ENCODE measurements at places on chromosomes 7 and 10.
A peak's percentile ranks its signal among the peaks of the same experiment; 100 is the strongest.

DNA sequence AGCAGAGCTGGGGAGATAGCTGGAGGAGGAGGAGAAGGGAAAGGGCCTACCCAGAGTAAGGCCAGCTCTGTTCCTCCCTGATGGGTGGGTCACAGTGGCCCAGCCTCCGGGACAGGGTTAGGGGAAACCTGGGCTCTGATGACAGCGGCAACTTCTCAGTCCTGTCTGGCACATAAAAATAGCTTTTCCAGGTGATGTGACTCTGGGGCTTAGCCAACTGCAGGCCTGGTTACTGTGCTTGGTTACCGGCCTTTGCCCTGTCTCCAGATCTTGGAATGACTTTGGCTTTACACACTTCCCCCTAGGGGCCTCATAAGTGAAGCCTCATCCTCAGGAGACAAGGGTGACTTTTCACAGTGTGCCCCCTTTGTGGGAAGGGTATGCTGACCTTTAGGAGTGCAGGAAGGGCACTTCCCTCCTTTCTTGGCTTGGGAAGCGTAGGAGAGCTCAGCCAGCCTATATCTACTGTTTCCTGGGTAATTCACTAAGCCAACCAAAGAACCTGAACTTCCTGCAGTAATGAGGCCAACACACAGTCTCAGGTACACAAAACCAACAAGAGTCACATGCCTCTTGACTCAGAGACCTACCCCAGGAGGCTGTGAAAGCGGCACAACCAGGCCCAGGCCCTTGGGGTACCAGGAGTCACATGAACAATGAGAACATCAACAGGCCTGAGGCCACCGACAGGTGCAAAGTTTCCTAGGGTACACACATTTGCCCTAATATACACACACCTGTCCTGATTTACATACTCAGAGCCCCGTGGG, 11.7 kb upstream of the HILPDA start:
- no peak for DNase-seq

DNA sequence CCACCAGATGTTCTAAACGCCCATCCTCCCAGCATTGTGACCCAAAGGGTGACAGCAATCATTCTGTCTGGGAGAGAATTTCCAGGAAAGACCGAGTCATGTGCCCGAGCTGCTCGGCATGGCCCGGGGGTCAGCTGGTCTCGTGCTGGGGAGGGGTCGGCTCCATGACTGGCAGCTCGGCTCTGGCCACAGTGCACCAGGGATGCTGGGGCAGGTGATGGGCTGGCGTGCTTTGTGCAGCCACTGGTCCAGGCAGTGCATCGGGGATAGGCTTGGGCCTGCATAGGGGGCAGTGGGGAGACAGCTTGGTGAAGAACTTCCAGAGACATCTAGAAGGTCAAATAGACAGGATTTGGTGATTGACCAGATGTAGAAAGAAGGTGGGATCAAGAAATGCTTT, 39.2 kb upstream of the PSMG3 start:
- DNase-seq, result no peak

DNA sequence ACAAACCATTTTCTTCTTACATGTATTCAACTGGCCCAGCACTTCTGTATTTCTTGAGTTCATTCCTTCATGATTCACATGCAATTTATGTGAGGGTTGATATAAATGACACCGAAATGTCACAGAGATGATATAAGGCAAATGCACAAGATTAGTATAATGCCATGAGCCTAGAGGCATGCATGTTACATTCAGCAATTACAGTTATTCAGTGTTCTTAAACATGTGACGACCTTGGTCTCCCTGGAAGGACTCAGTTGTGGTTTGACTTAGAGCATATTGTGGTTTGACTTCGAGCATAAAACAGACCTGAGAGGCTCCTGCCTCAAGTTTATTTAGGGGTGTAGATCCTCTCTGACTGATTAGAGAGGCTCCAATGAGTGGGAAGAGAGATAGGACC, 752.1 kb upstream of the POM121L12 start:
- DNase-seq, result no peak

DNA sequence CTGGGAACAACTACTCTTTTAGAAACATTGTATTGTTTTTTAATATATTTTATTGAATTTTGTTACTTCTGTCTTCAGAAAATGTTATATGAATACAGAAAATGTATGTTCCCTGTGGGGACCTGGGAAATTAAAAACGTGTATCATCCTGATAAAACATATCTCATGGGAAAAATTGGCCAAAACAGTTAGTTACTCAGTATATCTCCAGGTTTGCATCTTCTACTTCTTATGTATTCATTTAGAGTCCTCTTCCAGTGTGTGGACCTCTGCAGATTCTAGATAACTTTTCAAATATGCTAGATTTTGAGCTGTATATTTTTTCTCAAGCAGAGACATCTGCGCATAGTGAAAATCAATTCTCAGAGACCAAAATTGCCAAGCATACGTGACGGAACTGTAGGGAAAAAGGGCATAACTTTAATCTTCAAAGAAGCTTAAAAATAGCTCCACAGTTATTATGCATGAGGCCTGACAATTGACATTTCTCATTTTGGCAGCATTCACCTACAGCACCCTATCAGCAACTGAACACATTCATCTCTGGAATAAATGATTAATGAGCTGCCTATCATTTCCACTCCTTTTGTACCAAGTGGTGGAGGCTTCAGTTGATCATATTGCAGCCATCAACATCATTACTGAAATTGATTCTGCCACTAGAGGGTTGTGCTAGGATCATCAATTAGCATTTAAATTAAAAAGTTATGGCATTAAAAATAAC, 26.4 kb upstream of the UMAD1 start:
- DNase-seq, result no peak

GRCh38 chr10:80155696-80156215, 23.2 kb downstream of the PLAC9 start:
- no peak for DNase-seq

GRCh38 chr10:79181227-79181626, 112.5 kb downstream of the ZMIZ1 start:
- DNase-seq, result no peak

- DNase-seq, result peak; percentile 60
These were observed 37.0 kb upstream of the IL15RA start for GRCh38 chr10:6014241-6014761.

DNA sequence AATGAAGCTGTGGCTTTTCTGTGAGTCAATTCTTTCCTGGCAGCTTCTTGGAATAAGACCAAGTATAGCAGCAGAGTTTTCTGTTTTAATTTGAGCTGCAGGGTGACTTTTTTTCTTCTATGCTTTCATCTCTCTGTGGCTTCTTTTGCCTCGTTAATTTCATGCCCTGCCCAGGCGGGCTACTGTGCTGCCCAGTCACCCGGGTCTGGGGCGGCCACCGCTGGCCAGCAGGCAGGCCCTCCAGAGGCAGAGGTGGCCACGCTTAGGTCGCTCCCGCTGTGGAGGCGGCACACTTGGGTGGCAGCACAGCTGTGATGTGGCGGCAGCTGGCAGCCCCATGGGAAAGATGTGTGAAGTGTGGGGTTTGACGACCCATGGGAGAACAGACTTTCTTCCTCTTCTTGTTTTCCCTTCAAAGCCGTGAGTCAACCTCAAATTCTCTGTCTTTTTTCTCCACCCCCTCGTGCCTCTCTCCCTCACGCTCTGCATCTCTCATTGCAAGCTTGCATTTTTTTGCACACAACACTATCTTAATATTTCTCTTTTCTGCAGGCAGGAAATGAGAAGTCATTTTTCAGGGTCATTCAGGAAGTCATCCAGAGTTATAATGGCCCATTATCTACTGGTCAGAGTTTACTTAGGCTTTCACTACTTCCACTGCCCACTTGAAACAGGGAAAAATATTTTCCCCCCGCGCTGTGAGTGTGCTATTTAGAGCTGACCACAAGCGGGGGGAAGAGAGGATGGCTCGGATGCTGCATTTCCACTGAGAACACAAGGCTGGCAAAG, 67.8 kb downstream of the EGFR start:
- DNase-seq, result no peak

GRCh38 chr7:110888641-110889040, 202.3 kb upstream of the LRRN3 start:
- DNase-seq, result no peak

GRCh38 chr10:116307455-116307854, 16.8 kb upstream of the CCDC172 start:
- no peak for DNase-seq

DNA sequence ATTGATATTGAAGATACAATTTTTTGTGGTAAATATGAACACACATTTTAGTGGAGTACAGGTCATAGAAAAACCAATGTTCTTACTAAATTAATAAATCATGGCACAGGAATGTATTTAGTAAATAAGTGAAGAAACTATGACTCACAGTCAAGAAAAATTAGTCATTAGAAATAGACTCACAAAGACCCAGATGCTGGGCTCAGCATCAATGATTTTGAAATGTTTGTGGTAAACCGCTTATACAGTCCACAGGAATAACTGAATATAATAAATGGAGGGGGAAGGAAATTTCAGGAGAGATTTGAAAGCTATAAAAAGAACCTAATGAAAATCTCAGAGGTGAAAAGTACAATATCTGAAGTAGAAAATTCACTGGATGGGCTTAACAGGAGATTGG, 138.3 kb upstream of the ADCY1 start:
- DNase-seq, result no peak

Measured in activated CD4-positive, alpha-beta memory T cell treated with anti-CD3 and anti-CD28 coated beads, Interleukin-2, amount 10 ng/mL, durations not matched to agents 7 days and 5 days (primary cell).